ENCODE measurements at places on chromosomes 6 and 20.

DNA sequence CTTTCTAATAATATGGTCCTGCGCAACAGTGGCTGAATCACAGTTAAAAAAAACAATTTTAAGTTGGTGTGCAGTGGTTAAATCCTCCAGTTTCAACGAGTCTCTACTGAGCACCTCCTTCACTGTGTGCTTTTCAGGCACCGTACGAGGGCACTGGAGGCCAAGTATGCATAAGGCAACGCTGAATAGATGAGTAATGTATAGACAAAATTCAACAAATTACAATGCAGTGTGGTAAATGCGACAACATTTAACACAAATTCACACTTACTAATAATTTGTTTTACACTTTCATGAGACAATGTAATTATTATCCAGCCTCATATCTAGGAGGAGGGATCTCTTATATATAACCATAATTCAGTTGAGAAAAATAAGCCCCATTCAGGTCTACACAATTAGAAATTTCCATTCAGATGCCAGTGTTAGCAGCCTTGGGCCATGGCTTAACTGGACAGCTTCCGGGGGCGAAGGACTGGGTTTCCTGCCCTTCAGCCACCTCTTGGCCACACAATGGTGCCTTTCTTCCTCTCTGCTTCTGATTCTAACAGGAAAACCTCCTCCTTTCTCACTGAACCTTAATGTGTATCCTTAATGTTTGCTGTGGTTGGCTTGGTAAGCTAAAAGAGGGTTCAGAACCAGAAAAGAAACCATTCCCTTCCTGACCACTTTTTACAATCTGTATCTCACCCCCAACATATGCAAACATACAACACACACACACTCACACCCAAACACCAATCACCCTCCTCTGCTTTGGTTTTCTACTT is 51.9 kb downstream of the B4GALT5 start:
- DNase-seq: no peak

DNA sequence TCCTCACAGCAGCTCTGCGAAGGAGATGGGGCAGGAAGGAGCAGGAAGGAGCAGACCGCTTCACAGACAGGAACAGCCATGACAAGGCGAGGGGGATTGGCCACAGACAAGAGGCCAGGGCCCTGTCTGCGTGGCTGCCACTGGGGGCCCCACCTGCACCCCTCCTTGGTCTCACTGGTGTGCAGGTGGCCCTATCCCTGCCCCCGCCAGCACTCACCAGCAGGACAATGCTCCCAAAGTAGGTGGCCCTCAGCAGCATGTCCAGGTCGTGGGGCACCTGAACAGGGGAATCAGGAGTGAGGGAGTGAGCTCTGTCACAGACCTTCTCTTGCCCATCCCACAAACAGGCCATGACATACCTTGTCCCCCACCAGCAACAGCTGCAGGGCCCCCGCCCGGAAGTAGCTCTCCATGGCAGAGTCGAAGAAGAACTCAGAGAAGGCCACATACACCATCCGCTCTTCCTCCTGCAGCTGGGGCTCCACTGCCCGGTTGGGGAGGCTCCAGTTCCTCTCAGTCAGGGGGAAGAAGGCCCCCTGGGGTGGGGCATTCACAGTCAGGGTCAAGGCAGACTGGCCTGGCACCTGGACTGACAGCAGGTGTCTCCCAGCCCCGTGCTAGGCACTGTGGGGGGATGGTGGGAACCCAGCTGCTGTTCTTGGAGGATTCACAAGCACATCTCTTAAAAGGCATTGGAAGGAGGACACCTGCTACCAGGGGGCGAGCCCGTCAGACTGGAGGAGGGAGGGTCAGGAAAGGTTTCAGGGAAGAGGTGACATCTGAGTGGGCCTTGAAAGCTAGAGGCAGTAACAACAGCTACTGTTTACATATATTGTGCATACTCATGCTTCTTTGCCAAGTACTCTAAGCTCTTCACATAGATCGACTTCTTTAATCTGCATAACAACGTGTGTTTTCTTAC is 7.1 kb downstream of the PLTP start:
- no peak for DNase-seq

- DNase-seq: no peak
Observed at GRCh38 chr6:124879992-124880355, 82.3 kb upstream of the RNF217 start.

DNA sequence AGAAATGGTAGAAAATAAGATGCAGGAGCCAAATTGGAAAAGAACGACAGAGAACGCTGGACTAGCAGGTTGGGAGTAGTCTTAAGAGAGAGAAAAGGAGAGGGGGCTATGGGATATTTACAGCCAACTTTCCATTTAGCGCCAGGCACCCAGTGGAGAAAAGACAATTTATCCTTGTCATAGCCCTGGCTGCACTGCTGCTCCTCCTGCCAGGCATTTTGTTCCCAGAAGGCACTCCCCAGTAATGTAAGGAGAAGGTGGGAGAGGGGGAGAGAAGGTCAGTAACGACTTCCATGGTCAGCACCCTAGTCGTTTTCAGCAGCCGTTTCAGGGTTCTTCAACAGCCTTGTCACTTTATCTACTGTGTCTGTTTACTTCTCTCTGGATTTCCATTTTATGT is 159.0 kb downstream of the TRMT11 start:
- DNase-seq: no peak

GRCh38 chr20:38859070-38859690 is 53.7 kb downstream of the PPP1R16B start:
- DNase-seq: no peak

All from stimulated activated CD4-positive, alpha-beta T cell treated with anti-CD3 and anti-CD28 coated beads, Interleukin-4, amount 100 ng/mL, for 4 hours (primary cell).